NCI-H510A treated with DMSO at 0.1 percent for 48 hours (cell line): ENCODE measurements at places on chromosomes 4 and X.

DNA sequence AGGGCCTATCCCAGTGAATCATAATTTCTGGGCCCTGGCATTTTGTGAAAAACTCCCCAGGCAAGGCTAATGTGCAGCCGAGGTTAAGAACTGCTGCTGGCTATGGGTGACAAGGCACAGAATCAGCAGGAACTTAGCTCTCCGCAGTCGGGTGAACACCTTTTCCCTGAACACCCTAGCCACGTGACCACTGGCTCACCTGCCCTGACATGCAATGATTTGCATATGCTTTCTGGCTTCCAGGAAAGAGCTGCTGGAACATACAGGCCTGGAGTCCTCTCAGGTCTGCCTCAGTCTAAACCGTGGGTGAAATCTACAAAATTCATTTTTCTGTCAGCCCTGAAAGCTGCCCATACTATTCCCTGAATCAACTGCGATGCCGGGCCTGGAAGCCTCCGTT, 56.6 kb downstream of the ZNF827 start:
- peak; percentile 84 for DNase-seq

- no peak for DNase-seq
Measured at GRCh38 chrX:38887222-38887621, 86.0 kb downstream of the MID1IP1 start.

DNA sequence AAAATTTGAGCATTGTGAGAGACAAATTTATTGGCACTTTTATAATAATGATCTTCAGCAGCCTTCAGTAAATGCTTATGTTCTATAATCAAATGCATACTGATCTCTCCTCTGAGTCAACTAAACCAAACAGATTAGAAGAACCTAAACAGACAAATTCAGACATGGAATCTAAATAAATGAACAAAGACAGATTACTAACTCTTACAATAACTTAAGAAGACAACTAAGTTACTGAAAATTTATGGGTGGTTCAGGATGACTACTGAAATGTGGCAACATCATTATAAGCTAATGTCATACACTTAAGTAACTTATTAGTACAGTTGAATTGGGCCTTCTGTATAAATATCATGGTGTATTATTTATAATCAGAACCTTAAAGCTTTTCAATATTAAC, 127.3 kb downstream of the NEK1 start:
- DNase-seq = no peak

DNA sequence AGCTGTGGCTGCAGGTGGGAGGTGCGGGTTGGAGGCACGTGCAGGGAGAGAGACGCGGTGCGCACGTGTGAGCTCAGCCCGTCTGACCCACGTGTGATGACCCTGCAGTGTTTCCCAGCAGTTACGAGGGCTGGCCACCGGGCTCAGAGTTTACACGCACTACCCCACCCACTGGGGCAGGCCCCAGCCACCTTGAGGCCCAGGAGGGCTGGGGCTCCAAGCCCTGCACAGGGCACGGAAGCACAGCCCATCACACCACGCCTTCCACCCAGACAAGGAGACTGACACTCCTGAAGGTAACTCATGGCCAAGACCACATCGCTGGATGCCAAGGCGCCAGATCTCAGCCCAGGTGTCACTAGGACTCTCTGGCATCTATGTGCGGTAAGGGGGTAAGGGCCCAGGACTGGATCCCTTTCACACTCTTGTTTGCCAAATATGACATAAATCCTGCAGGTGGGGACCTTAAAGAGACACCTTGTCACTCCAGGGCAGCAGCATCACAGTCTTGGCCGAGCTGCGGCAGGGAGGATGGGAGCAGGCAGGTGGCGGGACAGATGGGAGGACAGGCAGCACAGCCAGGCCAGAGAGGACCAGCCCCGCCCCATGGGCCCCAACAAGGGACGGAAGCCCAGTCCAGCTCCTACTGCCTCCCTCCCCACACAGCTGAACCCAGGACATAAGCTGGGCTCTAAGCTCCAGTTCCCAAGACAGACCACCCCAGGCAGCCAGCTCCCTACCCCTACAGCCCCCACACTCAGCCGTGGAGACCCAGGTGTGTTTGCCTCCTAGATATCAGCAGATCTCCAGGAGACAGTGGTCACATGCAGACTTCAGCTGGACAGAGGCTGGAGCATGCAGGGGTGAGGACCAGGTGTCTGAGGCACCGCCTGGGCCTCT, 56.8 kb downstream of the ZFYVE28 start:
- no peak for DNase-seq

GRCh38 chr4:108219998-108220397, 51.3 kb upstream of the LEF1 start:
- no peak for DNase-seq

- DNase-seq = no peak
Measured at GRCh38 chr4:21226637-21227538, 526.6 kb downstream of the PACRGL start.

- DNase-seq = peak; percentile 48
Measured at GRCh38 chr4:37767546-37767945, 58.9 kb upstream of the PGM2 start.

GRCh38 chrX:131918839-131919238, 104.3 kb upstream of the STK26 start:
- no peak for DNase-seq

GRCh38 chr4:68536375-68536774, 39.7 kb downstream of the UGT2B17 start:
- DNase-seq = no peak

GRCh38 chrX:46310815-46311497, 234.3 kb downstream of the ZNF674 start:
- DNase-seq = no peak

DNA sequence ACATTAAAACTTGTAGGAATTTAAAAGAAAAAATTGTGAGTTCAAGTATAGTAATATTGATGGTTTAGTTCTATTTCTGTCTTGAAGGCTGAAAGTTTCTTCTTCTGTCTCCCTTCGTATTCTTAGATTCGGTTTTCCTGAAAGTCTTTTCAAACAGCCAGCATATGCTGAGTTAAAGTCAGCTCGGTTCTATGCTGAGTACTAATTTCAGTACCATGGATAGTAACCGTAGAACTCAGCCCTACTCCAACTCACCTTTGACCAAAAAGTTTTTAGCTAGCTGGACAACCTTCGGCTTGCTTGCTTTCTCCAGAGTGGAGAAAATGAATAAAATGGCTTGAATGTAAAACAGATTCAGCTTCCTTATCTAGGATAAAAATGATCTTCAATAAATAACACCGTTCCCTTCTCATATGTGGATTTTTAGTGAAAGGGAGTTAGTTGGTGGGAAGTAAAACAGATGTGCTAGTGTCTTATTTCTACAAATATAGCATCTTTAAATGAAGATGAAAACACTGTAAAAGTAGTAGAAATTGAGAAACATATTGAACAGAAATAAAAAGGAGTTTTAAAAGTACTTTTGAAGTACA, 5.2 kb downstream of the POU4F2 start:
- no peak for DNase-seq

DNA sequence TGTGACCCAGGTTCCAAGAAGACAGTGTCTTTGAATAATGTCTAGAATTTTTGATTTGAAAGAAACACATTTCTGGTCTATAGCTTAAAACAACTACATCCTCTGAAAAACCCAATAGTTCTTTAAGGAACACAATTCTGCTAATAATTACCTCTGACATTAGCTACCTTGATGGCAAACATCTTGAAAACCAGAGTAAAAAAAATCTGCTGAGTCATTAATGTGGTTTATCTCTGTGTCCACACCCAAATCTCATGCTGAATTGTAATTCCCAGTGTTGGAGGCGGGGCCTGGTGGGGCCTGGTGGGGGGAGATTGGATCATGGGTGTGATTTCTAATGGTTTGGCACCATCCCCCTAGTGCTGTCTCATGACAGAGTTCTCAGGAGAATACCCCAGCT, 1233.8 kb downstream of the NLGN4X start:
- no peak for DNase-seq

DNA sequence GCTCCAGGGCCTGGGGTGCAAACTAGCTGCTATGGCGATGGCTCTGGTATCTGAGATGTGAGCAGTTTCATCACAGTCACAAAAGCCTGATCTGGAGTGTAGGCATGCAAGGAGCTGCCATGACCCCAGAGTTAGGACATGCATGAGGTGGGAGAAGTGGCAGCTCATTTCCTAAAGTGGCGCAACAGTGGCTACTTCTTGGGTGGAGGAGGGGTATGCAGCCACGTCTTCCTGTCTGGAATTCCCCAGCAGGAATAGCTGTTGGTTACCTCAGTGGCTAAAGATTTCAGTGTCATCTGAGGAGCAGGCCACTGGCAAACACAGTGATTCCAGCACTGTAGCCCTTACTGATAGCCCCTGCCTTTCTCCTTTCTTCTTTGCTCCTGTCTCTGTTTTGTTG, 1382.5 kb downstream of the C4orf33 start:
- DNase-seq = no peak

GRCh38 chr4:82899374-82900065, 1.0 kb upstream of the THAP9 start:
- DNase-seq = no peak

GRCh38 chr4:47704693-47705325, 133.1 kb downstream of the CORIN start:
- peak; percentile 60 for DNase-seq

DNA sequence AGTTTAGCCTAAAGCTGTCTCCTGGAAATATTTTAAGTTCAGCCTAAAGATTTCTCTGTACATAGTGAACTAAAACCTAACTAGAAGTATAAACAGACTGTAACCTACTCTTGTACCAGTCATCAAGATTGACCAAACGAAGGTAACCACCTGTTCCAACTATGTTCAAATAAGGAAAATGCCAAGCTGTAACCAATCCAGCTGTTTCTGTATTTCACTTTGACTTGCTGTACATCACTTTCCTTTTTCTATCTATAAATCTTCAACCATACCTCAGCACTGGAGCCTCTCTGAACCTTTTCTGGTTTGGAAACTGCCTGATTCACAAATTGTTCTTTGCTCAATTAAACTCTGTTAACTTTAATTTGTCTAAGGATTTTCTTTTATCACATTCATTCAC, 3.1 kb upstream of the CYSLTR1 start:
- no peak for DNase-seq

DNA sequence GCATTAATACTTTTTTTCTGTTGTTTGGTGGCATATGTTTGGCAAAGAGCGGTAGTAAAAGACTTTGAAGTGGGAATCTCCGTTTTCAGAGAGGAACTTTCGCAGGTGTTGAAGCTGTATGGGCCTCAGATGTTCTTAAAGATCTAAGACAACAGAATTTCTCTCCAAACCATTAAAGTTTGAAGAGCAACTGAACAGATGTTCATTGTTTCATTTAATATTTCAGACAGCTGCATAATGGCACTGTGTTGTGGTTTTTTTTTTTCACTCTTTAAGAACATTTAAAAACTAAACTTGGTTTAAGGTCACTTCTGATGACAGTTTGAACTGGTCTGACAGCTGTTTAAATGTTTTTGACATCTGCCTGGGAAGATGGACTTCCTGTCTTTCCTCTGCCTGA, 882.7 kb upstream of the PCDH10 start:
- peak; percentile 50 for DNase-seq

DNA sequence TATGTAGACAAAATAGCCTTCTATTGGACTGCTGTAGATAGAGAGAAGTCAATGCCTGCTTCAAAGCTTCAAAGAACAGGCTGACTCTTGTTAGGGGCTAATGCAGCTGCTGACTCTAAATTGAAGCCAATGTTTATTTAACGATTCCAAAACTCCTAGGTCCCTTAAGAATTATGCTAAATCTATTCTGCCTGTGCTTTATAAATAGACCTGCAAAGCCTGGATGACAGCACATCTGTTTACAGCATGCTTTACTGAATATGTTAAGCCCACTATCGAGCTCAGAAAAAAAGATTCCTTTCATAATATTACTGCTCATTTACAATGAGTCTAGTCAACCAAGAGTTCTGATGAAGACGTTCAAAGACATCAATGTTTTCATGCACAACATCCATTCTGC, 54.8 kb upstream of the RBMXL3 start:
- no peak for DNase-seq

GRCh38 chr4:139018971-139019758, 3.6 kb downstream of the NOCT start:
- DNase-seq = no peak

DNA sequence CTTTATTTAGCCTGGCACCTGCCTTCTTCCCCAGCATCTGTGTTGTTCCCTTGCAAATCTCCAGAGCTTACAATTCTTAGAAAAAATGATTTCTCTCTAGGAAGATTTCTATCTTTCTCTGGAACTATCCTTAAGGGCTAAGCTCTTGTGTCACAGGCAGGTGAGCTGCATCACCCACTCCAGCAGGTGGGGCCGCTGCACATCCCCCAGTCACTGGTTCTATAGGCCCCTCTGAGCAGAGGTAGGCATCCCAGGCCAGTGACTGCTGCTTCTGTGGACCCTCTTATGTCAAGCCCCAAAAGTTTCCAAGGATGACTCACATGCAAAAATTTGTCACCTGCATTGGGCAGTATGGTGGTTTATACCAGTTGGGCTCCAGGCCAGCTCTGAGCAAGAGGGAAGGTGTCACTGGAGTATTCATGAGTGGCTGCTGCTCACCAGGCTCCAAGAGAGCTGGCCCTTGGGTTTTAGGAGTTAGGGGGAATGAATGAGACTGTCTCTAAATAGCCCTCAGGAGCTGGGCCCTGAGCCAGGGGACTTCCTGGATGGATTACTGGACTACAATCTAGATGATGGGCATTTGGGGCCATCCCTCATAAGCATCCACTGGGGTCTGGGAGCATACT, 208.1 kb upstream of the EOLA2 start:
- no peak for DNase-seq

GRCh38 chr4:8461616-8462015, 21.0 kb downstream of the TRMT44 start:
- no peak for DNase-seq

- DNase-seq = peak; percentile 89
Measured at GRCh38 chr4:55014876-55015275, 110.5 kb downstream of the KDR start.

GRCh38 chr4:83071116-83071515, 36.1 kb downstream of the COPS4 start:
- DNase-seq = no peak

GRCh38 chr4:112170451-112170993, 25.3 kb downstream of the FAM241A start:
- no peak for DNase-seq

DNA sequence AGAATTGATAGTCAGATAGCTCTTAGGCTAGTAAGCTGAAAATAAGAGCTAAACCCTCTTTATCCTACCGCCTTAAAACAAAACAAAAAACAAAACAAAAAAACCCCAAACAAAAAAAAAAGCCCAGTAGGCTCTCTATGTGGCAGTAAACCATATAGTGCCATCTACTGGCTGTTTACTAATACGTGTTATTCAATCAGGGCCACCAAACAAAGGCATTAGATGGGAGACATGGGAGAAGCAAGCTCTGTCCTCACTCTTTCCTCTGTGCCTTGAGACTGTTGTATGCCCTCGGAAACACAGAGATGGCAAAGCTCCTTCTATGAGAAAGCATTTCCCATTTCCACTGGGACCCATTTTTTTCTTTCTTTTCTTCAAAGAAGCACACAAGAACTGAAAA, 148.8 kb upstream of the MID1 start:
- DNase-seq = peak; percentile 64

DNA sequence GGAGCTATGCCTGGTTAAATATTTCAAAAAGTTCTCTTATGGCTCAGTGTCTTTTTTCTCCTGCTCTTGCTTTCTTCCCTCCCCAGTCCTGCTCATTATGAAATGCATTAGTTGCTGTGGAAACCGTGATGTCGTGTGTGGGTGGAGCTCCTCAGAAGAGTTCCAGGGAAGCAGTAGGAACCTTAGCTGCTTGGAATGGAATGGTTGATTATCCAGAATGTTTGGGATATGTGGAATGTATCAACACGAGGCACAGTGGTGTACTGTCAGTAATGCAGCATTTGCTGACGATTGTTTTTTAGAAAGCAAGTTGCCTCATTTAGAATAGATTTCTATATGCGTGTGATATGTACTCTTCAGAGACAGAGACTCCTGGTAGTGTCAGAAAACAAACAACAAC, 333.2 kb downstream of the ARHGAP10 start:
- DNase-seq = no peak
